ENCODE measurements at places on chromosomes 6 and 20.
A peak's percentile ranks its signal among the peaks of the same experiment; 100 is the strongest.

DNA sequence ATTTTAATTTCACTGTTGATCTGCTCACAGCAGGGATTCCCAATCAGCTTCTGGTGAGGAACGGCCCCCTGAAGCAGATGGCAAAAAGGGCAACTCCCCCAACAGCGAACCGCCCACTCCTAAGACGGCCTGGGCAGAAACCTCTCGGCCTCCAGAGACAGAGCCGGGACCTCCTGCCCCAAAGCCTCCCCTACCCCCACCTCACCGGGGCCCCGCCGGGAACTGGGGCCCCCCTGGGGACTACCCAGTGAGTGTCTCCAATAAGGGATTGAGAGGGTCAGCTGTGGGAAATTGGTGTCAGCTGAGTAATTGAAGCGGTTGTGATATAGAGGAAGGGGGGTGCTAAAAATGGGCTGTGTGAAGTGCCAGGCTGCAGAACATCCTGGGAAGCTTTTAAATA lies 6.4 kb downstream of the PRRC2A start:
- DNase-seq: no peak

- DNase-seq: peak; percentile 46
Observed at GRCh38 chr6:108115598-108116058, 41.1 kb upstream of the OSTM1 start.

GRCh38 chr6:136792095-136792409 lies 225 bp downstream of the MAP3K5 start:
- DNase-seq: no peak

- DNase-seq: no peak
Observed at GRCh38 chr6:147639279-147639678, 130.8 kb downstream of the SAMD5 start.

GRCh38 chr6:35787266-35788218 lies 6.7 kb downstream of the CLPSL1 start:
- DNase-seq: no peak

DNA sequence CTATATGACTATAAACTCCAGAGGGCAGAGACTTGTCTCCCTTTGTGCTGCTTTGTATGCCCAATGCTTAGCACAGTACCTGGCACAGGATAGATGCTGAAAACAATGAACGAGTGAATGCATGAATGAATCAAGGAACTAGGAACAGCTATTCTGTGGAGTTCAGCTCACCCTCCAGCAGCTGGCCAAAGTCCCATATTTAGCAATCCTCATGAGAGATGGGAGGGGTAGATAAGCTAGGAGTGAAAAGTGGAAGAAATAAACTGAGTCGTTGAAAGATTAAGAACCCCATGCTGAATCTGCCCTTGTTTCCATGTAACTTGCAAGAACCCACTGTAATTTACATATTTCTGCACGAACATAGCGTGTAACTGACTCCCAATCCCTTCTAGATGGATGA lies 106.5 kb downstream of the MAFB start:
- DNase-seq: no peak

Measured in cardiac muscle cell (in vitro differentiated cells and primary cell).